ENCODE measurements at places on chromosomes 5 and 9.

DNA sequence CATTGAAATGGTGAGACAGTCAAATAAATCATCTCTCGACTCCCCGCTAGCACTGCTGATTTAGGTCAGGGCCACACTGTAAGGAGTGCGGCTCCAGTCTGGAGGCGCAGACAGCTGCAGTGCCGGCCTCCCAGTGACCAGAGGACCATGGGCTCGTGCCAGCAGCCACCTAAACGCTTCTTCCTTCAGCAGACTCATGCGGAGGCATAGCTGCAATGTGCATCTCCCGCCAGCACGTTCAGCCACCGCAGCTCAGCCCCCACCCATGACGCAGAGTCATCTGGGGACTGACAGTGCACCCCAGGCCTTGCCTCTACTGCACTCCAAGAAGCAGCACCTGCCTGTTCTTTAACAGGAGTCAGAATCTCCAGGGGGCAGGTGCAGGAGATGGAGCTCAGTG is 13.6 kb upstream of the MAPK9 start:
- no peak for DNase-seq

- no peak for DNase-seq
Observed at GRCh38 chr5:61002611-61003355, 57.8 kb downstream of the NDUFAF2 start.

- DNase-seq = no peak
Observed at GRCh38 chr5:6586647-6587042, 46.2 kb downstream of the NSUN2 start.

DNA sequence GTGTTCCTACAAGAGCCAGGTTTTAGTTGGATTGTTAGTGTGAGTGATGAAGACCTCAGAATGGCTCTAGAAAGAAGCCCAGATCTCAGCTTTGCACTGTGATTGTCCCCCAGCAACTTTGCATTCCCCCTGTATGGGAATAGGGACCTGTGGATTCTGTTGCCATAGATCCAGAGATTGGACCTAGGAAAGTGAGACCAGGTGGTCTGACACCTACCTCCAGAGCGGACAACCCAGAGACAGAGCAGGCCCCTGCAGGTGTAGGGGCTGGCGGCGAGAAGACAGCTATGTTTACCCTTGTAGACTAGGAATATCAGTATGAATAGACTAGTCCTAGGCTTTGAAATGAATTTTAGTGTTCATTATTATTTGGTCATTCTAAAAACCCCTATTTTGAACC is 53.6 kb downstream of the IRF1 start:
- no peak for DNase-seq

DNA sequence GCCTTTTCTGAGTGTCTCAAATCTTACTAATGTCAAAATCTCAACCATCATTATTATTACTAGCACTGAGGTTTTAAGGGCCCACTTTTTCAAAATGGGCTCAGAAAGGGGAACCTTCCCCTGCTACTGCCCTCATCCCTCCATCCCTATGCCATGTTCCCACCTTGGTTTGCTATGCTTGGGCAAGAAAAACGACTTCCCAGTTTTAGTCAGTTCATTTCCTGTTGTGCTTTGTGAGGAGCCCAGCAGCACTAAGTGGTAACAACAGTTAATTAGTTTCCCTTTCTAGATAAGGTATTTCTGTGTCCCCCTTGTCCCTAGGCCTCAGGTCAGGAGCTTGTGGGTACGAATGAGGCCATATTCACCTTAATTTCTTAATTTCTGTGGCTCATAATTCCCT is 595.2 kb downstream of the RAB3C start:
- DNase-seq = no peak

- DNase-seq = no peak
Observed at GRCh38 chr5:40453689-40454088, 226.0 kb upstream of the PTGER4 start.

GRCh38 chr5:177364159-177364962 is 6.6 kb downstream of the RGS14 start:
- no peak for DNase-seq

- DNase-seq = no peak
Observed at GRCh38 chr5:66829358-66829674, 233.1 kb downstream of the MAST4 start.

GRCh38 chr5:82656341-82656761 is 378.2 kb upstream of the RPS23 start:
- DNase-seq = no peak

- no peak for DNase-seq
Observed at GRCh38 chr5:137994556-137994955, 38.3 kb downstream of the FAM13B start.

GRCh38 chr5:123209502-123210027 is 120.5 kb downstream of the PRDM6 start:
- DNase-seq = peak; percentile 86

DNA sequence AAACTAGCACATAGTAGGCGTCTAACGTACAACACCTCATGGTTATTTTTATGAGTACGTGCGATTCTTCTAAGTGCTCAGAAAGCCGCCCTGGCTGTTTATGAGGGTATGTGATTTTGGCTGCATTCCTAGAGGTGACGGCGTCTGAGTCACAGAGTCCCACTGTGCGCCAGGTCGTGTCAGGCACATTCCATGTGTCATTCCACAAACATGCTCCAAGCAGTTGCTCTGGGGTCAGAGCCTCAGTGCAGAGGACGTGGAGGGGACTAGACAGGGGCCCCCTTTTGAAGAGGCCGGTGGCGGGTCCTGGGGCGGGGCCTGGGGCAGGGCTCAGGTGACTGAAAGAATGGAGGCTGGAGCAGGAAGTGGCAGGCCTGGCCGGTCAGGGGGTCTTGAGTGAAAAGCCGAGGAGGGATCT is 51.9 kb downstream of the NEK6 start:
- peak; percentile 98 for DNase-seq

GRCh38 chr5:173663352-173664153 is 47.1 kb upstream of the BOD1 start:
- no peak for DNase-seq

DNA sequence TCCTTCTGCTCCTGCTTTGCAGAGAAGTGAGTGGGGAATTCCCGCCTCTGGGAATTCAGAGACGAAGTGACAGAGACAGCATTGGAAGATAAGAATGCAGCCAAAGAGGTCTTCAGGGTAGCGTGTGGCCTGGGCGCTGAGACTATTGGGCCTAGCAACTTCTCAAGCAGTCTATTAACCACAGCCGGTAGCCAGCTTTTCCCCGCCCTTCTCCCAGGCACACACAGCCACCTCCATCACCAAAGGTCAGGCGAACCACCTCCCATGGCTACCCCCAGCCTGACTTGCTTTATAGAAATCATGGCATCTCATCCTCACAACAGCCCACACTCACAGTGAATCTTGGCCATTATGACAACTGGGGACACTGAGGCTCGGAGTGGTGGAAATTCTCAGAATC is 124.2 kb downstream of the KCNIP1 start:
- DNase-seq = no peak

DNA sequence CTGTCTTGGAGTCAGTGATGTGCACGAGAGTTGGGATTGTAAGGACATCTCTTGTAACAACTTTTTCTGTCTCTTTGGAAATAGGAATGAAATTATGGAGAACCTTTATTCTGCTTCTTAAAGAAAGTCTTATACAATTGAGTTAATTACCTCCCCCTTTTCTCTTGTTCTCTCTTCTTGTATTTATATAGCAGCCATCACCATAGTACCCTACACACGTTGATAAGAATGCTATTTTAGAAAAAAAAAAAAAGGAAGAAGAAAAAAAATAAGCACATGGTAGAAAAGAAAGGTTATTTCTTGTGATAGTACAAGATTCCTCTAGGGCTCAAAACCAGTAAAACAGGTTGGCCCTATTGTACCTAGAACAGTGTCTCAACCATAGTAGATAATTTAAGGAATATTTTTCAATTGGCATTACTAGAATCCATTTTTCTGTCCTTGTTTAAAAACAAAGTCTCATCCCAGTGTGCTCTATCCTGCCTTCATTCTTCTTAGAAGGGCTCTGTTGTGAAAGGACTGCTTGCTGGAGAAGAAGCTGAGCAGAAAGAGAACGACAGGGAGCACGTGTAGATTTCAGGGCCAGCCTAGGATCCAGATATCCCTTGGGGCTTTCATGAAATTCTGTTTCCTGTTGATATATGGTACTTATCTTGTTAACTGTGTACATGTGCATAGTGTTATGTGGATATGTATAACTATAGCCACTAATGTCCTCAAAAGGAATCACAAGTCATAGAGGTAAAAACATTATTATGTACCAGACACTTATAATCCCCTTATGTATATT is 392.3 kb upstream of the MEF2C start:
- no peak for DNase-seq

DNA sequence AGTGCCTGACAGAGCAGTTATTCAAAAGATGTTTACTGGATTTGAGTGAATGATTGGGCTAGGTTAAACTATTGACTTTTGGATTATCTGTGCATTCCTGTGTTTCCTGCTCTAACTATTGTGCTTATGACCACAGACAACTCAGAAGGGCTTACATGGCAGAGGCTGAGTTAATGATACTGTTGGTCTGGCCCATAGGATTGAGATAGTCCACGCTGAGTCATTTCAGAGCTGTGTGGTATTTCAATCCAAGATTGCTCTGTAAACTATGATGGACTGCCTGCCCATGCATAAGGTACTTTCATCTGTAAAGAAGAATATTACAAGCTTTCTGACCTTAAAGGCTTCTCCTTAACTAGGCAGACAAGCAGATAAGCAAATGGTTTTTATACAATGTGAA is 49.1 kb upstream of the SLIT3 start:
- peak; percentile 61 for DNase-seq

DNA sequence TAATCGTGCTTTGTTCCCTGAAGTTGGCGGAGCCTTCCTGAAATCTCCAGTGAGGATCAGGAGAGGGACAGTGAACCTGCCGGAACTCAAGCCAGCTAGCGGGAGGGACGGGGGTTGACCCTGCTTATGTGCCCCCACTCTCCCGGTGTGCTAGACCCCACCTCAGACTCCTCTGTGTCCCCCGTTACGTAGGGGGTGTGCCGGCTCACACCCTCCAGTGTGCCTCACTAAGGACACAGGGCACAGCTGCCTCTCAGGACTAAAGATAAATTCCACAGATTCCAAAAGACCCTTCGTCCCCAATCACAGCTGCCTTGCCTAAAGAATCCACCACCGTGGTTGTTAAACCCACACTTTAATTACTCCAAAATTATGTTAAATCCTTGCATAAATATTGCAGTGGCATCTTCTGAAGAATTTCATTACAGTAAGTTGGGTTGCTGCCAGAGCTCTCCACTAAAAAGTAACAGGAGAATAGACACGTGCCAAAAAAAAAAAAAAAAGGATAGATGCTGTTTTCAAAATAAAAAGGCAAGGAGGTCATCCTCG is 73.7 kb downstream of the GTF3C4 start:
- DNase-seq = no peak

GRCh38 chr5:163357636-163358035 is 79.8 kb upstream of the CCNG1 start:
- DNase-seq = no peak

DNA sequence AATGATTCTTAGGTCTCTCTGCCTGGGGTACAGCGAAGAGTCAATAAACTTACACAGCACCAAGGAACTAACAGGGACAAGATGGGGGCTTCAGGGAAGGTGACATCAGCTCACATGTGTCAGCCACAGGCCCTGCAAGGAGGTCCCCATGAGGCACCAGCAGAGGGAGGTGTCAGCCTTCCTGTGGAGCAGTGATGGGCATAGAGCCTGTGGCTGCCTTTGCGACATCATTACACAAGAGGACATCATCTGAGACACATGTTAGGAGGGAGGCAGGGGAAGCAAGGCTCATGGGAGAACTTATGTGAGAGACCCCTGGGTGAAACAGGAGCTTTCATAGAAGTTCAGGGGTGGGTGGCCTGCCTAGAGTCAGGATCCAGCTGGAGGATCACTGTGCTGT is 389.6 kb downstream of the SEMA5A start:
- peak; percentile 60 for DNase-seq

GRCh38 chr5:109329333-109330237 is 80.2 kb downstream of the PJA2 start:
- peak; percentile 84 for DNase-seq

- DNase-seq = peak; percentile 25
Observed at GRCh38 chr9:121453232-121453892, 46.3 kb downstream of the GGTA1 start.

GRCh38 chr5:158747816-158748432 is 351.8 kb downstream of the EBF1 start:
- no peak for DNase-seq

DNA sequence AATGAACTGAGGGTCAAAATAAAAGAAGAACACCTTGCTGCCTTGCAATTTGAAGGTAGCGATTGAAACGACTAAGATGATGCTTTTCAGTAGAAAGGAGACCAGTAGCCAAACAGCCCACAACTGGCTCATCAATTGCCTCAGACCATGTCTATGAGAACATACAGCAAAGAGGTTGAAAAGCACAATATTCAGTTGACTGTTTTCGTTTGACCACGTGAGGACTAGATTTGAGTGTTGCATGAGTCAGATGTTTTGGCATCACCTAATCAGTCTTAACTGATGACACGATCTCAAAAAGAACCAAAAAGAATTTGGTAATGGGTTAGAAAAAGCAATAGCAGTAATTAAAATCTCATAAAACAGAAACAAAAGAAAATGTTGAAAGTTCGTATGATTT is 82.7 kb upstream of the IL7R start:
- peak; percentile 14 for DNase-seq
